ENCODE measurements at places on chromosomes 4 and X.

GRCh38 chr4:94458682-94459081 is 6.9 kb downstream of the PDLIM5 start:
- no peak for DNase-seq

DNA sequence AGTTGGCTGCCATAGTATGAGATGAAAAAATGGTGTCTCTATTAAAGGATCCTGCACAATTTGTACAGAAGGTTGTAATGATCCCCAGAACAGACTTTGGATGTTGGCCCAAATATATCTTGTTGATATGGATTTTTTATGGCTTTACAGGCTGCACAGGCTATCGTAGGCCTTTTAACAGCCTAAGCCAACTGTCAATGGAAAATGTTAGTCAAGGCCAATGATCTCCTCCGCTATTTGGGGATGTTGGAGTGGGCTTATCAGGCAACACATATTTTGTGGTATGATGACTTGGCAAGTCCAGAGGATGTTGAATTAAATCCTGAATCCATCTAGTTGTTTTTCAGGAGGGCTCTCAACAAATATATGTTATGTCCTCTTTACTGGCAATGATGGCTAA is 42.1 kb downstream of the ZCCHC13 start:
- DNase-seq = no peak

GRCh38 chr4:41358647-41359421 is 102.1 kb downstream of the UCHL1 start:
- DNase-seq = no peak

- no peak for DNase-seq
These were observed 44.0 kb downstream of the RELL1 start for GRCh38 chr4:37641886-37642849.

GRCh38 chr4:140332734-140333133 is 40.7 kb upstream of the SCOC start:
- no peak for DNase-seq
